GM23248 (cell line): ENCODE measurements at places on chromosomes 7 and 10.

DNA sequence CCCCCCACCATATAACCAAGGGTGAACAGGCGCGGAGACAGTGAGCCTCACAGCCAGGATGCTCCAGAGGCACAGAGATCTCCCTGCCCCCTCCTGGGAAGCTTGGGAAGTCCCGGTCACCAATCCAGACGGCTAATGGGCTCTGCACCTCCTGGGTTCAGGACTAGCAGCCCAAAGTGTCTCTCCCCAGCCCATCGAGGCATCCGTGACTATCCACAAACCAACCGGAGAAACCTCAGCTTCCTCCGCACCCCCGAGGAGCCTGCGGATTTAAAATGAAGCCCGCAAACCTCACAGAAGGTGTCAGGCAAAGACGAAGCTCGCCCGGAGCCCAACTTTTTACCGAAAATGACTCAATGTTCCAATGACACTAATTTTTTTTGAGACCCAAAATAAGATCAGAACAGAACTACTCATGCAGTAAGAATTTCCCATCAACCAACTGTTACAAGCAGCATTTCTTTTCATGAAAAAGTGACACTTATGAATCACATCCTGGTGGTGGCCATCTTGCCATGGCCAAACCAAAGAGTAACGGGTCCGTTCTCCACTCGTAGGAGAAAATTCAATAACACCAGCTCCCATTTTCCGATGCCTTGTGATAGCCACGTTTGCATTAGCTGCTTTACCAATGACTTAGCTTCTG is 6.0 kb downstream of the PDGFA start:
- peak; percentile 38 for DNase-seq

DNA sequence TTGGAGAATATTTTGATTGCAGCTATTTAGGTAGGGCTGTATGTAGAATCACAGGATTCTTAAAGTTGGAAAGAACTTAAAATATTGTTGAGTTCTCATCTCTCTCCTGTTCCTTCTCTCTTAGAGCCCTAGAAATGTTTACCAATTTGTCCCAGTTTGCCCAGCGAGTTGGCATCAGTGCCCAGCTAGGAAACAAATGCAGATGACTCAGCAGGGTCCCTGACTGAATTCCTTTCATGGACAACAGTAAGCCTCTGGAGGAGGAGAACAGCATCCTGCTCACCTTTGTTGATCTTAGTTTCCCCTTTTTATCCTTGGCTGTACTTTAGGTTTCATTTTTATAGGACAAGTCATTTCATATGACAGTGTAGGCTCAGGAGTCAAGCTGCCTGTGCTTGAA is 89.3 kb downstream of the SEC23IP start:
- DNase-seq = no peak

GRCh38 chr7:33076737-33077136 is 14.2 kb upstream of the NT5C3A start:
- no peak for DNase-seq

DNA sequence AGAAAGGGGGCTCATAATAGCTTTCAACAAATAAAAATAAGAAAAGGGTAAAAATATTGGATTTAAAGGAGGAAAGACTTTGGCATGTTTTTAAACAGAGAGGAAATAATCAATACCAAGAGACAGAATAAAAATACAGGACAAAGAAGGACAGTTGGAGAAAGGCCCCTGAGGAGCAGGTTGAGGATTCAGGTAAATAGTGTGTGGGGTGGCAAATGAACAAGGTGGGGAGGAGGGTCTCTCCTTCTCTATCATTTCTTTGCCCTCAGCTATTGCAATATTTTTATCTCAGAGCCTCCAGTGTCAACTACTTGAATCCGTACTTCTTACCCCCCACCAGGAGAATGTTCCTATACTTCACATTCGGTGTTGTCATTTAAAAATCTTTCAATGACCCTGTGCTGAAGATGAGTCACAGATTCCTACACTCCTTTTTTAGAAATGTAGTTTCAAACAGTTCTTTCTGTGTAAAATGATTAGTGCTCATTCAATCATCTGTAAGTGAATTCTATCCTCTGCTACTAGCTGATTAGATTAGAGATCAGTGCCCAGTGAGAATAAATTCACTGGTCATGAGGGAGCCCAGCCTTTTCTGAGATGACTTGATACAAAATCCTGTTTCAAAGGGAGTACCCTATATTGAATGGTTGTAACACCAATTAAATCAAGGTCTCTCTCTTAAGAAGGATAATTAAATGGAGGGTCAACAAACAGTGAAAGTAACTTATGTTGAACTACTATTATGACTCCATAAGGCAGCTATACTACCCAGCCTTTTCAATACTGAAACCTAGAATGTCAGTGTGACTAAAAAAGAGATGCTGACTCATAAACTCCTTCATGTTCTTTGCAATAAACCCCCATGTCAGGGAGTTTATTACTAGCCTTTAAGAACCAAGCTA is 50.4 kb upstream of the WNT16 start:
- peak; percentile 77 for DNase-seq

GRCh38 chr7:336810-337566 is 47.0 kb downstream of the FOXL3 start:
- no peak for DNase-seq
